ENCODE measurements at places on chromosomes 11 and 22. TPM values are rescaled to one million over a fixed set of nuclear protein-coding genes. Genes with fewer than 3 reads are reported as not detected.

DNA sequence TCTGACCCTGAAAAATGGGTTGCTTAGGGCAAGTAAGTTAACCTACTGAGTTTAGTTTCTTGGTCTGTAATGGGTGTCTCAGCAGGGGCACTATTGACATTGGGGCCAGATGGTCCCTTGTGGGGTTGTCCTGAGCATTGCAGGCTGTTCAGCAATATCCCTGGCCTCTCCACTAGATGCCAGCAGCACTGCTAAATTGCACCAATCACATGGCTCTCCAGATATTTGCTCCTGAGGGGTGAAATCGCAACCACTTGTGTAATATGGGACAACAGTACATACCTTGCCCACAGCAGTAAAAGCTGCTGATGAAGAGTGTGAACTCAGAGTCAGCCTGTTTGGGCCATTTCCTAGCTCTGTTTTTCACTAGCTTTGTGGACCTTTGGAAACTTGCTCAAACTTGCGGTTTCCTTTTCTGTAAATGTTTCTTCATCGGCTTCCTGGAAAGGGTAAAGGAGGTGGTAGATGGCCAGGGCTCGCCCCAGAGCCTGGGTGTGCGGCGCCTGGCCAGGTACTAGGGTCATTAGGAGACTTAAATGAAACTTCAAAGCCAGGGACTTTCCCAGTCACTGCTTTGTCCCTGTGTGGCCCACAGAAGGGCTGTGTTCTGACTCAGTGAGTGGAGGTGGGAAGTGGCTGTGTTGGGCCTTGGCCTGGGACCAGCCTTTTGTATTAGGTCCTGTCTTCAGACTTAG is 13.0 kb downstream of the NCF4 start:
- DNase-seq: no peak

Gene SMC1B
- not detected for polyA plus RNA-seq

Gene AGBL2
- 3.5 TPM for polyA plus RNA-seq

Gene C22orf42
- polyA plus RNA-seq: not detected

All from muscle of arm (tissue), 14 donors.